Fibroblast of skin of back (primary cell): ENCODE measurements at places on chromosomes 7 and 10.

GRCh38 chr7:139560678-139561077, 37.2 kb downstream of the CLEC2L start:
- DNase-seq: no peak

- DNase-seq: no peak
These were observed 56.6 kb downstream of the AHR start for GRCh38 chr7:17355050-17355449.

GRCh38 chr10:37436357-37436756, 311.0 kb downstream of the ANKRD30A start:
- no peak for DNase-seq

DNA sequence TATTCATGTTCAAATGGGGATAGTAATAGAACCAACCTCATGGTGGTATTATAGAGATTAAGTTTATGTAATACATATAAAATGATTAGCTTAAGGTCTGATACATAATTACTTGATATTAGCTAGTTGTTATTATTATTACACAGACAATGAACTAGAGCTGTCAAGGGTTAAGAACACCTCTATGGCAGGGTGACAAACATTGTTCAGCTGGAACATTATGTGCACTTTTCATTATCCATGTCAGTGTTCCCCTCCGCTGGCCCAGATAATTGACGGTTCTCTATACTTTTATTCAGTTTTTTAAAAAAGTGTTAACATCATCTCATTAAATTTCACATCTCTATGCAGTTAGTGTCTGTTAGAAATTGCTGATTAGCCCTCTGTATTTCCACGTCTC, 142.1 kb downstream of the CDK14 start:
- no peak for DNase-seq

DNA sequence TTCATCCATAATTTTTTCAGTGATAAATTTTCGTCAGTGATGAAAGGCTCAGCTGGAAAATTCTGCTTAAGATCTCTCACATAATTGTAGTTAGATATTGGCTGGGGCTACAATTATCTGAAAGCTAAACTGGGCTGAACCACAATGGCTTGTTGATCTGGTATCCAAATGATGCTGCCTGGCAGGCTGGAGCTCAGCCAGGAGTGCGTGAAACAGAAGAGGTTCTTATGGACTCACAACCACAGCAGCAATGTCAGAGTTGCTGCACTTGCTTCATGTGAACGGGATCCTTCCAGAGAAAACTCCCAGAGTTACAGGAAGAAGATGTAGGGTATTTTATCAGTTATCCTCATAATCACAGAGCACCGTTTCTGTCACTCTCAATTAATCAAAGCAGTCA, 533.2 kb upstream of the POM121L12 start:
- DNase-seq: no peak

DNA sequence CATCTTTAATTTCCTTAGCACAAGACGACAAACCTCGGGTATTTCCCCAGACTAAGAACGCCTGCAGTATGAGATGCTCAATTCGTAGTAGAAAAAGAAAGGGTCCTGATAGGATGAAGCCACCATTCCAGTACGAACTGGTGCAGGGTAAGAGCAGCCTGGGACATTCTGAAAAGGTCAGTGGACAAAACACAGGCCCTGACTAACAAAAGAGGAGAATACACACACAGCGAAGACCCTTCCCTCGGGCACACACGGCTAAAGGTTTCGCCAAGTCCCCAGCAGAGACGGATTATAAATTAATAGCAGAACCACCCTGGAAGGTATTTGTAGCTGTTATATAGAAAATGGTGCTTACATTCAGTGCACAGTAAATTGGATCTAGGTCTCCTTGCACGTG, 137.6 kb downstream of the SKIDA1 start:
- no peak for DNase-seq

GRCh38 chr10:5545011-5545410, 20.2 kb downstream of the CALML3 start:
- no peak for DNase-seq

DNA sequence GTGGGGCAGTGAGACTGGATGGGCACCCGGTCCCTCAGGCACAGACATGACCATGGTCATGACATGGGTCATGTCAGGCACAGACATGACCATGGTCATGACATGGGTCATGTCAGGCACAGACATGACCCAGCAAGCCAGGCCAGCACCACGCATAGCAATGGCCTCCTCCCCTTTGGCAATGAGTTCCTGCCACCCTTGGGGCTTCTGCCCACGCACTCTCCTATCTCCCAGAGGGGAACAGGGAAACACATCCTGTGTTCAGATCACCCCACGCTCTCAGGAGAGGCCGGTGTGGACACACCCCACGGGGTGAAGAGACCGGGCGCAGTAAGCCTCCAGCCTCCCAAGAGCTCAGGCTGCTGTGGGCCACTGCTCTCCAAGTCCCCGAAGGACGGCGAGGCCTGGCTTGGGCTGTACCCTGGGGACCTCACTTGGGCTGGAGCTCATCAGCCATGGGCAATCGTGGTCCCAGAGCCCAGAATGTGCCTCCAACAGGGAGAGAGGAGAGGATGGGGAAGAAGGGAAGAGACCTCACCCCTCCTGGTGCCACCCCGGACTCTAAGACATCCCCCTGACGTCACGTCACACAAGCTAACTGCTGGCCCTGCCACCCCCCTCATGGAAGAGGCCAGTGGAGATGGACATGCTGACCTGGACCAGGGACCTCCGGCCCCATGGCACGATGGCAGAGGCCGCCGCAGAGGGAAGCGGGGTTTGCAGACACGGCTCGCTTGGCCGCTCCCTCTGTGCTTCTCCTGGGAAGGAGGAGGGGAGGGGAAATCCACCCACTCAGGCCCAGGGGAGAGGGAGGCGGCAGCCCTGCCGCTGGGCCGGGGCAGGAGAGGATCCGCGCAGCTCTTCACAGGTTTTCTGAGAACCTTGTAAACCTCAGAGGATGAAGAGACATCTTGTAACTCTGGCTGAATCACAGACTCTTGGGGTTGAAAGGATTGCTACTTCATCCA, 269.6 kb downstream of the ELFN1 start:
- DNase-seq: no peak

DNA sequence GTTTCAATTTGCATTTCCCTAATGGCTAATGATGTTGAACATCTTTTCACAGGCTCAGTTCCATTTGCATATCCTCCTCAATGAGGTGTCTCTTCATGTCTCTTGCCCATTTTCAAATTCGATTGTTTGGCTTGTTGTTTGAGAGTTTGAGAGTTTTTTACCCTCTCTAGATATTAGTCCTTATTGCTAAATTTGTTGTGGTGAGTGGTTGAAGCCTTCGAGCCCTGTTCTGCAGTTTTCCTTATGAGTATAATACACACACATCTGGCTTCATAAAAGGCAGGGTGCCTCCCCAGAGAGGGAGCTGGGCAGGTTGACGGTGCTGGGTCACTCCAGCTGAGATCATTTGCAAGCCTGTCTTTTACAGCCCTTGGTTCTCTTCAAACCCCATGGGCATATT, 65.1 kb downstream of the RGS10 start:
- no peak for DNase-seq

DNA sequence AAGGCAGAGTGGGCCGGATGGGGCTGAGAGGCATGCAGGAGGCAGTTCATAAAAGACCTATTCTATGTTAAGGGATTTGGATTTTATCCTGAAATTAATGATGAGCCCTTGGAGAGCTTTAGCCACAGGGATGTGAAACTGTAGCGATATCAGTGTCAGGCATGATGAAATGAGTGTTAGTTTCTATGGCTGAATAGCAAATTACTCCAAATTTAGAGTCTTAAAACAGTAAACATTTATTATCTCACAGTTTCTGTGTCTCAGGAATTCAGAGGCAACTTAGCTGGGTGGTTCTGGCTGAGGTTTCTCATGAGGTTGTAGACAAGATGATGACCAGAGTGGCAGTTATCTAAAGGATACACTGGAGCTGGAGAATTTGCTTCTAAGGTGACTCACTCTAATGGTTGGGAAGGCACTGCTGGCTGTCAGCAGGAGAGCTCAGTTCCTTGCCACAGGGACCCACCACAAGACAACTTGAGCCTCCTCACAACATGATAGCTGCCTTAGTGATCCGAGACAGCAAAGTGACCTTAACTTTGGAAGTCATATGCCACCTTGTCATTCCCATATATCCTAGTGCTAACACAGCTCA, 36.7 kb upstream of the SFTPD start:
- DNase-seq: peak; percentile 16

GRCh38 chr7:27430105-27430504, 187.5 kb downstream of the EVX1 start:
- DNase-seq: no peak

- no peak for DNase-seq
These were observed 305.0 kb downstream of the TYW1 start for GRCh38 chr7:67301667-67302066.

DNA sequence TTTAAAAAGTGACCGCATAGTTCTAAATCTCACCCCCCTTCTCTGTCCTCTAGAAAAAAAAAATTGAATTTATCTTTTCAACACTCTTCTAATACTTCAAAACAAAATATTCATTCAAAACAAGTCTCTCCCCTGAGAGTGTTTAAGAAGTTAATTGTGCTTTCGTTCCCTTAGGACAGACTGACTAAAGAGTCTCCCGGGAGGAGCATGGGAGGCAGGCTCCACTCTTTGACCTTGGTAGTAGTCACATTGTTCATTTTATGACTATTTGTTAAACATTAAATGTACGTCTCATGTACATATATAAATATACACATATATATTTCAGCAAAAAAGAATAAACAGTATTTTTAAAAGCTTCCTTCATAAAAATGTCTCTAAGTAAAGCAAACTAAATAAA, 35.3 kb upstream of the SPOCK2 start:
- DNase-seq: no peak

- no peak for DNase-seq
These were observed 22.3 kb upstream of the CAMK1D start for GRCh38 chr10:12327074-12327473.

DNA sequence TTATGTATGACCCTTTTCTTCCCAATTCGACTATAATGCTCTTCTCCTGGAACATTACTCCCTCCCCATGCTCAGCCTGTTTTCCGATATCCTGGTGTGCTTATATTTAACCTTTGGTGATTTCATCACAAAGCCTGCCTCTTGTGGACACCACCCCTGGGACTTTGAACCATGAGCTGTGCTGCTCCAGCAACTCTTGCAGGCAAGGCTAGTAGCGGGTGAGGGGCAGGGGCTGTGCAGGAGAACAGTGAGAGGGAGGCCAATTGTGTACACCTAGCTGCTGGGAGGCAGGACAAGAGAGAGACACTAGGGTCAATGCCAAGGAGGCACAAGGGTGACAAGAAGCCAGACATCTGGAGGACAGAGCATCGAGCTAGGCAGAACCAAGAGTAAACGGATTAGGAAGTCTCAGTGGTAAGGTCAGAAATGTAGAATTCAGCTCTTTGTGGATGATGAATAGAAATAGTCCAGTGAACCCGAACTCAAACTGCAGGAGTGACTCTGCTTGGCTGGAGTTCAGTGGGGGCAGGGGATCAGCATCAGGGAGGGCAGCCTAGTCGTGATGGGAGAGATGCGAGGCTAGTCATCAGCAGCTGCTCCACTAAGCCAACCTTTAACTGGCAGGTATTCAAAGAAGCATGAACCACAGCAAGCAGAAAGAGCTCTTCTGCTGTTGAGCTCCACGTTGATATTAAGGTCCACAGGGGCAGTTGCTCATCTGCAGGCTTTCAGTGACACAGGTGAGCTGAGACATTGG, 31.0 kb upstream of the MKI67 start:
- DNase-seq: no peak

DNA sequence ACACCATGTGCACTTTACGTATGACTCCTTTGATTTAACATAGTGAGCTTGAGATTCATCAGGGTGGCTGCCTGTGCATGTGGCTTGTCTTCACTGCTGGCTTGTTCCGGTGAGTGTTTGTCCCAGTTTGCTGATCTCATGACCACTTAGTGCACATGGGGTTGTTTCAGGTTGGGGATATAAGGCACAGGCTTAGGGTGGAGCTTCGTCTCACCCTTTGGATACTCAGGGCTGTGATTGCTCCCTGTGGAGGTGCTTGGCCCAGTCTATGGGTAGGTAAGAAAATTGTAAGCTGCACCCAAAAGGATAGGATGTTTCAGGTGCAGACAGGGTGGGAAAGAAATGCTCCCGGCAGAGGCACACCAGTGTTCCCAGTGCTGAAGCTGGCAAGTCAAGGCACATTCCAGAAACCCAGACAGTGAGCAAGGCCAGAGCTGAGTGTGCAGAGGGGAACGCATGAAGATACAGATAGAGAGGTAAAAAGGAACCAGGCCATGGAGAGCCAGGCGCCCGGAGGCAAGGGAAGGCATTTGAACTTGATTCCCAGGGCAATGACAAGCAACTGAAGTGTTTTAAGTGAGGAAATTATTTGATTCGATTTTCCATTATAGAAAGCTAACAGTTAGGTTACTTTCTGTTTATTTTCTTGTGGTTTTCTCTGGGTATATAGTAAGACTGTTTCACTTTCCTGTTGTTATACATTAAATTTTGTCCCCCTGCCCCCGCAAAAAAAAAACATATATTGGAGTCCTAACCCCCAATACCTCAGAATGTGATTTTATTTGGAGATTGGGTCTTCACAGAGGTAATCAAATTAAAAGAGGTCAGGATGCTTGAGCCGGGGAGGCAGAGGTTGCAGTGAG, 289.8 kb upstream of the KLF6 start:
- peak; percentile 68 for DNase-seq

GRCh38 chr7:114554781-114555537, 140.3 kb downstream of the FOXP2 start:
- DNase-seq: peak; percentile 28

GRCh38 chr10:34454590-34455261, 360.4 kb downstream of the PARD3 start:
- no peak for DNase-seq

DNA sequence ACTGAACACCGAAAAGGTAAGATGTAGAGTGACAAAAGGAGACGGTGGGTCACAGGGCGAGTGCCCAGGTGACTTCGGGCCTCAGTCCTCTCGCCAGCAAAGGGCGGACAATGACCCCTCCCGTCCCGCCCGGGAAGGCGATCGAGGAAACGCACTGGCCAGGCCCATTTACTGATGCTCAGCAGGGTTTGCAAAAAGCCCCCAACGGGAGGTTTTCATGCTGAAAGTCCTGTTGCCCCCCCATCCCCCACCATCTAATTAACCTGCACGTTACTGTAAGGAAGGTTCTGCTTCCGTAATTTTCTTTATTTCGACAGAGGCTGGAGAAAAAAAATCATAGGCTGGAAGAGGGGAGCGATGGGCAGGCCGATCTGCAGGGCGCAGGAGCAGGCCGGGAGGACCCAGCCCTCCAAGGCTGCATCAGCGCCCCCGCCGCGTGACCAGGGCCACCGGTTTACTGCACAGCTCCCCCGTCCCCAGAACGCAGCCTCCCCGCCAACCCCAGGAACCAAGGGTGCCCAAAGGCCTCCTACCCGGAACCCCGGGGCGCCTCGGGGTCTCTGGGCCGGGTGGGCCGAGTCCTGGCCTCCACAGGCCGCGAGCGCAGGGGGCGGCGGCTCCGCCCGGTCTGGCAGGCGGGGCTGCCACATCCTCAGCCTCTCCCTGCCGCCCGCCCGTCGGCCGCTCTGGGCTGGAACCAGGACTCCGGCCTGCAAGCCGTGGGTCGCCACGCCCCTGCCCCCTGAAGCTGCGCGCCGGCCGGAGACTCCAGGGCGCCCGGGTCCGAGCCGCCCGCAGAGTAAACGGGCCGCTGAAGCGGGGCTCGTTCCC, 613 bp downstream of the OAT start:
- DNase-seq: peak; percentile 60
